ENCODE measurements at places on chromosomes 1 and 21.

DNA sequence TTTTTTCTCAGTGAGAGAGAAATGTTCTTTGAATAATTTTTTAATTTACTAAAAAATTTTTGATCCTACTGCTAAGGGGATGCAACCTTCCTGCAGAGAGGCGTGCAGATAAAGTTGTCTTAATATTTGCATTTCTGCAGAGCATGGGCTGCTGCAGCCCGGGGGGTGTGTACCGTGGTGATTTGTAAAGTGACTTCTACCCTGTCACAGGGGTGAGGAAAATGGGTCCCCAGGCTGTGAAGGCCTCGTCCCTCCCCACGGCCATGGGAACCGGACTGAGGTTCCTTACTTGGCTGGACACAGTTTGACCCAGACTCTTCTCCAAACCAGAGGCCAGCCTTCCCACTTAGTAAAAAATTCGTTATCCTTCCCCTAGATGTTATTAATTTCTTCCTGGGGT, 9.5 kb upstream of the C1orf174 start:
- no peak for DNase-seq

DNA sequence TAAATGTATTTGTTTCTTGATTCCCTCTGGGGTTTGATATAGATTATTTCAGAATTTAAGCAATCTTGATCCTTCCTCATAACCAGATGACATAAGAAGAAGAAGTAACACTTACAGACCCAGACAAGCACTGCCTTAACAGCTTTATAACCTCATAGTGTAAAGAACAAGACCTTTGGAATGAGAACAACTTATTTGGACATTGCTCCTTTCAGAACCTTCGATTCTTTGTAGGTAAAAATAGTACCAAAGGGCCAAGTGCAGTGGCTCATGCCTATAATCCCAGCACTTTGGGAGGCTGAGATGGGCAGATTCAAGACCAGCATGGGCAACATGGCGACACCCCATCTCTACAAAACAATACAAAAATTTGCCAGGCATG, 15.0 kb downstream of the TM2D1 start:
- DNase-seq = no peak

DNA sequence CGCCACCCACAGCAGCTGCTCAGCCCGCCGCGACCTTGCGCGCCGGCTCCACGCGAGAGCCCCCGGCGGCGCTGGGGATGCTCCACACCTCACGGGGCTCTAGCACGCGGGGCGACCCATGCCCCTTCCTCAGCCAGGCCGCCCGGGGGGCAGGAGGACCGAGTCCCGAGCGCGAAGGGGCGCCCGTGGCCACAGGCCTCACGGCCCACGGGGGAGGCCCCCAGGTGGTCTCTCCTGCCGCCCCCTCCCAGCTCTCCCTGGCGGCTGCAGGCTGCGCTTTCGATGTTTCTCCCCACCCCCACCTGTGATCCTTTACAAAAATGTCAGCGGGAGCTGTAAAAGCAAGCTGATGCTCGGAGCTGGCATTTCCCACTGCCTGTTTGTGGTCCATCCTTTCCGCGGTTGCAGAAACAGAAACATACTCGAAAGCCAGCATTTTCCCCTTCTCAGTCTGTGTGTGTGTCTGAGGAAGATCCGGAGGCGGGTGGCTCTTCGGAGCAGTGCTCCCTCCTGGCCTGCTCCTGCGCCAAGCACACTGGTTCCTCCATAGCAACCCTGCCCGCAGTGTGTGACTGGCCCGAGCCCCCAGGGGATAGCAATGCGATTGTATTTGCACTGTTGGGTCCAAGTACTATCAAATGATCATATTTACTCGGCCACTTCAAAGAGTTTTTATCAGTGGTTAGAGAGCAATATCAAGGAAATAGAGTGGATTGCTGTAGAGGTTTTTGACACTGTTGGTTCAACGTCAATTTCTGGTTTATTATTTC, 2.1 kb downstream of the KIF26B start:
- DNase-seq = no peak

GRCh38 chr1:89198081-89198480, 661 bp downstream of the GBP4 start:
- DNase-seq = no peak

DNA sequence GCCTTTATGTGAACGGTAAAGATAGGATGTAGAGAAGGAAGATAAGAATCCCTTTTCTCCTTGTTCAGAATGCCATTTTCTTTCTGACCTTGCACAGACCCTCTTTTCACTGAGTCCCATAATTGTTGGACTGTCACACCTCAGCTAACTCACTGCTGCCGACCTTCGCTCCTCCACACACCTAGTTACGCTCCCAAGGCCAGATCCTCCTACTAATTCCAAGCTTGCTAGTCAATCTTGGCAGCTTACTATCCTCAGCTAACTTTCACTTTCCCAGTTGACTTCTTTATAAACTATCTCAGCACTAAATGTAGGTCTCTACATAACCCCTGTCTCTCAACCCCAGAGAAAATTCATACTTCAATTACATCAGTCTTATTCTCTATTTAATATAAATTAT, 471.8 kb upstream of the PRMT6 start:
- DNase-seq = no peak

DNA sequence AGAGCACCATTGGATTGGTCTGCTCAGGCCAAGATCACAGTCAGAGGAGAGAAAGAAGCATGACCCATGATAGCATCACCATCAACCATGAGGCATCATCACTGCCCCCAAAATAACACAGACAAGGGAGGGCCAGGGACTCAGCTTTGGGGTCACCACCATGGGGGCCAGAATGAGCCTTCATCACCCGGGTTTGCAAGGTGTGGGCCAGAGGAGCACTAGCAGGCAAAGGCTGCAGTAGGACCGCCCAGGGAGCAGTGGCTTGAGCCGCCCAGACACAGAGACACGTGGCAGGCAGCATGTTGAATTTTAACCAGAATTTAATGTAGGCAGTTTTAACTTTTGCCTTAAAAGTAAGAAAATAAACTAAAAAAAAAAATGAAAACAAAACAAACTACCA, 53.7 kb upstream of the TMPRSS2 start:
- DNase-seq = no peak
